Right forelimb (tissue), 1 donor: ENCODE measurements at places on chromosomes 7 and 10.

- DNase-seq = no peak
Measured at GRCh38 chr7:78134774-78135173, 336.2 kb downstream of the PHTF2 start.

GRCh38 chr7:125030756-125031387 lies 101.2 kb upstream of the POT1 start:
- no peak for DNase-seq

GRCh38 chr7:135258585-135258984 lies 24.9 kb downstream of the STRA8 start:
- DNase-seq = no peak

DNA sequence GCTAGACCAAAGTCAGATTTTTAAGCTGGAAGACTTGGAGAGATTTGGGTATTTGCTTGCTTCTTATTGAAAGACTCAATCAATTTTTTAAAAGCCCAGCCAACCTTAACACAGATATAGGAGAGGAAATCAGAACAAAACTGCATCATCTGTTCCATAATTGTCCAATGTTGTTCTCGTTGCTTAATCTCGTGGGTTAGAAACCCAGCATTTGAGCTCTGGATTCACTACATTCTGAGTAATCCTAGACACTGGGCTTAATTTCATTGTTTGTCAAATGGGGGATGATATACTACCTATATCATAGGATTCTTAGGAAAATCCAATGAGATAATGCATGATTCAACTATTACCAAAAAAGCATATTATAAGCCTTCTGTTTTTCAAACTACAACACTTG lies 48.9 kb downstream of the CALD1 start:
- DNase-seq = no peak

DNA sequence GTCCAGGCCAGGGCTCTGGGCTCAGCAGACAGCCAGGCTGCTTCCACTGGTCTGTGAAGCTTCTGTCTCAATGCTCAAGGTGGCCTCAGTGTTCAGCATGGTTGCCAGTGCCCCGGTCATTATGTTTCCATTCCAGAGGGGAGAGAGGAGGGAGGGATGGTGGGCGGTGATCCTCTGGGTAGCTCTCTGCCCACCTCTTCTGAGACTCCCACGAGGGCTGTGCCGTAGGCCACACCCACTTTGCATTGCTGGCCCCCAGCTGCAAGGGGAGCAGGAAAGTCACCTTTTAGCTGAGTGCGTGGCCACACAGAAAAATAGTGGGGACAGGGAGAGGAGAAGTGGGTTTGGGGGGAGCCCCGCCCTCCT lies 42.5 kb downstream of the FOXK1 start:
- no peak for DNase-seq
